ENCODE measurements at places on chromosomes 13 and 19.

DNA sequence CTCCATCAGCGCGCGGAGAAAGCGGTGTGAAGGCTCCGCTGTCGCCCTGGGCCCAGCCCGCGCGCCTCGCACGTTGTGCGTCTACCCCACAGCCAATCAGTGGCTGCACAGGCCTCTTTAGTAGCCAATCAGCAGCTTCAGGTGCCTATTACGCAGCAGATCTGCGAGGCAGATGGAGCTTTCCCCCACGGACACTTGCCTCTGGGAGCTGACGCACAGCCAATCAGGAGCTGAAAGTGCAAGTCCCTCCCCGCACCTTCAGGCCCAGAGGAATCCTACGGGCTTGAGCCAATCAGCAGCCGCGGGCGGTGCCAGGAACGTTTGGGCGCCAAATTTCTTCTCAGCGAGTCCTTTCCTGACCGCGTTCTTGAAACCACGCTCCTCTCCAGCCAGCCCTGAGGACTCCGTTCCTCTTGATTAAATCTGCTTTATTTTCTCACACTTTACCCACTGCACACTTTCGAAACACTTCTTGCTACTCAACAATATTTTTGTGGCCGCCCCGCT is 39.9 kb downstream of the SIGLEC7 start:
- DNase-seq, result no peak

DNA sequence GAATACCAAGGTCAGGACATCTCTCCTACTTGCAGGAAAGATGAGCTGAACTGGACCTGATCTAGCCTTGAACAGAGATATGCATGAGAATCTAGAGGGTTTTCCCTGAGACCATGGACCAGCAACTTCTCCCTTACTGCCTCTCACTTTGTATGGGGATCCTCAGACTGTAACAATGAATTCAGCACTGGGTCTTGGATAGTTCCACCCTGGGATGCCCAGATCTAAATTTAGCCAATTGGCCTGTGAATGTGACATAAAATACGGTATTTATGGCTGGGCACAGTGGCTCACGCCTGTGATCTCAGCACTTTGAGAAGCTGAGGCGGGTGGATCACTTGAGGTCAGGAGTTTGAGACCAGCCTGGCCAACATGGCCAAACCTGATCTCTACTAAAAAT is 15.3 kb upstream of the LILRA2 start:
- no peak for DNase-seq

DNA sequence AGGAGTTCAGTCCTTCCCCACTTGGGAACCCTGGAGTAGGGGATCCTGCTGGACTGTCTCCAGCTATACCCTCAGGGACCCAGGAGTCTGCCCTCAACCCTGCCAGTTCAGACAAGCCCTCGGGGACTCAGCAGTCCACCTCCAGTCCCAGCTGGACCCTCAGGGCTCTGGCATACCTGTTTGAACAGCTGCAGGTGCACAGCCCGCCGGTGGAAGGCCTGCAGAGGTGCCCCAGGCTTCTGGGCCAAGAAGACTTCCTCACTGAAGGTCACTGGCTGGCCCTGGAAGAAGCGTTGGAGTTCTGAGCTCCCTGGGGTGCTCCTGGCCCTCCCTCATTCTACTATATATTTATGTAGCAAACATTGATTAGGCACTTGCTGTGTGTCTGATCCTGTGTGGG is 8.6 kb downstream of the CRB3 start:
- no peak for DNase-seq

- DNase-seq, result no peak
Measured at GRCh38 chr13:33169273-33169980, 116.1 kb downstream of the STARD13 start.

- DNase-seq, result no peak
Measured at GRCh38 chr19:30008169-30008568, 66.1 kb downstream of the URI1 start.

DNA sequence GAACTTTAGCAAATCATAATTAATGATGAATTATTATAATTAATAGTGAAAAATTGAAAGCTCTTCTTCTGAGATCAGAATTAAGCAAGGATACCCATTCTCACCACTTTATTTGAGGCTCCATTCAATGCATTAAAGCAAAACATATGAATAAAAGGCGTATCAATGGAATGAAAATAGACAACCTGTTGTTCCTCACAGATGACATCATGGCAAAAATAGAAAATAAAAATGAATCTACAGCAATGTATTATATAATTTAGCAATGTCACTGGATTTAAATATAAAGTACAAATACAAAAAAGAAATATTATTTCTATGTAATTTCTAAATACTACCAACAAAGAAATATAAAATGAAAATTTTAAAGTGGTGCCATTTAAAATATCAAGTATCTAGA is 11.1 kb upstream of the ZNF780A start:
- DNase-seq, result no peak

DNA sequence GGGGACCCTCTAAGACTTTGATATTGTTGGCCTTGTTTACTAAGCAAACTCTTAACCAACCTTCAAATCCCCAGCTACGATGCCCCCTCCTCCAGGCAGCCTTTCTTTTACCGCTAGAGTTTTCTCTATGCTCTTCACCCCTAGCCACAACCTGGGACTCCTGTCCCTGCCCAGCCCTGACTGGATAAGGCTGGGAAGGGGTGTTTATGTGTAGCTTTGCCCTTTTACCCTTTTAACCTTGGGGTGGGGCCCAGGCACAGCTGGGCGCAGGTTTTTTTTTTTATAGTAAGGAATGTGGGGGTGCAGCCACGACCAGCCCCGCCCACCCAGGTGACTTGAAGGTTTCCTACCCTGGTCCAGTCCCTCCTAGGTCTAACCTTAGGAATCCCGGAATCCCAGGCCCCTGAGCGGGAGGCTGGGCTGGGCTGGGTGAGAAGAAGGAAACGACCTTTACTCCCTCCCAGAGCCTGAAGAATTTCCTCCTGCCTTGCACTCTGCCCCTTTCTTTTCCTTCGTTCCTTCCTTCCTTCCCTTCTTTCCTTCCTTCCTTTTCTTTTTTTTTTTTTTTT is 12.2 kb downstream of the TJP3 start:
- no peak for DNase-seq

- no peak for DNase-seq
Measured at GRCh38 chr13:40403509-40404241, 262.8 kb downstream of the FOXO1 start.

DNA sequence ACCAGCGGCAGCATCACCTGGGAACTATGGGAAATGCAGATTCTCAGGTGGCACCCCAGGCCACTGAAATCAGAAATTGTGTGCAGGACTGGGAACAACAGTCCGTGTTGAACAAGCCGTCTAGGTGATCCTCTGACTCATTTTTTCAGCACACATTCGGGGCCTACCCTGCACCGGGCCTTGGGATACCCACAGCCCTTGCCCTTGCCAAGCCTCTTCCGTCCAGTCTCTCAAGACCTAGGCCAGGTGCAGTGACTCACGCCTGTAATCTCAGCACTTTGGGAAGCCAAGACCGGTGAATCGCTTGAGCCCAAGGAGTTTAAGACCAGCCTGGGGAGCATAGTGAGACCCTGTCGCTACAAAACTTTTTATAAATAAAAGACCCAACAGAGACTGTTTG is 18.3 kb downstream of the TGFB1 start:
- no peak for DNase-seq

- no peak for DNase-seq
Measured at GRCh38 chr19:13100841-13101589, 1.6 kb downstream of the LYL1 start.

DNA sequence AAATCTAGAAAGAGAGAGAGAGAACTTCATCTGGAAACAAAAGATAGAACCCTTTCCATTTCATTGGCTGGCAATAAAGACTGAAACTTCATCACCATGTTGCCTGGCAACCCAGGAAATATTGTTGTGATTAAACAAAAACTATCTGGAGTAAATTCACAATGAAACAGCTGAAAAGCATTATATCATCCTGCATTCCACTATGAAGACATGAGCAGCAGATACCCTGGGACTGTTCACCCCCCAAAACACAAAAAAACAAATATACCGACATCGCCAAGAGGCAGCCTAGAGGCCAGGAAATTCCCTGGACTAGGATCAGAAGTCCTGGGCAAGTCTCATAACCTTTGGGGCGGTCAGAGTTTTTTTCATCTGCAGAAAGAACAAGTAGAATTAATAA is 158.3 kb downstream of the FOXO1 start:
- no peak for DNase-seq

DNA sequence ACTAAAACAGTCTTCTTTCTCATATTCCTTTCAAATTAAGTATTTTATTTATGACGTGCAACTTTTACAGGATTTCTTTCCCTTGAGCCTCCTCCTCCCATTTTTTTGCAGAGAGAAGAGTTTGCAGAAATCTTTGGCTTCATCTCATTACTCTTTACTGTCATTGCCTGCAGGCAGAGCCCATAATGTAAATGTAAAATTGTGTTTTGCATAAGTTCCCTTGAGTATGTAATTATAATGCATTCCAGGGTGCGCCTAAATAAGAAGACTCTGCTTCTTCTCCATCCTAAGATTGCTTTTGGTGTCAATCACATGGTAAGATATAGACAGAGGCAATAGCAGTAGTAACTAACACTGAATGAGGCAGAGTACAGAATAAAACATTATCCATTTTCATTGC is 23.0 kb downstream of the MIR17HG start:
- DNase-seq, result no peak

GRCh38 chr19:495402-496111 is 729 bp upstream of the MADCAM1 start:
- DNase-seq, result no peak

GRCh38 chr13:36788276-36788675 is 30.7 kb upstream of the RFXAP start:
- DNase-seq, result no peak

DNA sequence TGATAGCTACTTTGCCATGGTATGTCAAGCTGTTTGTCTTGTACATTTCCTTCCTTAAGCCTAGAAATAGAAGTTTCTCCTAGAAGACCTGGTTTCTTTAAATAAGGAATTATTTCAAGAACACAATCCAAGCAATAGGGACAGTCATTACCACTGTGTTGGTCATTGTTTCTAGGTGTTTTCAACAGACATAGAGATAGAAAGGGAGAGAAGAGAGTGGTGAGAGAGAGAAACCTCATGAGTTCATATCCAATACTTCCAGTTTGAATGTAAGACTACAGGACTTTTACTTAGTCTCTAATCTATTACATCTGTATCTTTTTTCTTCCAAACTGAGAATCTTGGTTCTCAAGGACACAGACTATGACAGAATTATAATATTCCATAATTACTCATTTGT is 245.9 kb upstream of the STARD13 start:
- DNase-seq, result no peak

GRCh38 chr13:103371271-103371670 is 305.1 kb upstream of the SLC10A2 start:
- DNase-seq, result no peak

GRCh38 chr13:25659091-25659795 is 287.5 kb downstream of the ATP8A2 start:
- no peak for DNase-seq

DNA sequence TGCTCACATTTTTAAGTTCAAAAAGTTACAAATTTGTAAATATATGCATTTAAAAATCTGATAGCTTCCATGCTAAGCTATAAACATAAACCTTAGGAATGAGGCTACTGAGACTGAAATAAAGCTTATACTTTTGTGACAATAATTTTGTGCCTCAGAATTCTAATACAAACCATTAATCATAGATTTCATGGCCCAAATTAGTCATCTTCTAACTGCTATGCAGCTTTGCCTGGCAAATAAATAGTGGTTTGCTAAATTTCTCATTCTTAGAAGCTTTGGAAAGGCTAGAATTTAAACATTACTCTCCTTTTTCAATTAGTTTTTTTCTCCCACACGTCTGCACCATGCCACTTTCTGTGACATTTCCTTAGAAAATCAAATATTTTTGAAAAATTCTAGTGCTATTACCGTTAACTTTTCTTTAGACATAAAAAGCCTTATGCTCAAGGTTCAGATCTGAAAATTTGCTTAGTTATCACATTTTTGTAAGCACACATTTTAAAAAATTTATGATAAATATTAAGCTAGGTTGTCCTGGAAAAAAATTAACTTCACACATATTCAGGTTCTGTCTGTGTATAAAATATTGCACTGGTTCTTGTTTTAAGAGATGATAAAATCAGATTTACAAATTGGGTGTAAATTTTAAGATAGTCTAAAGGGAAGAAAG is 46.9 kb downstream of the FNDC3A start:
- no peak for DNase-seq

DNA sequence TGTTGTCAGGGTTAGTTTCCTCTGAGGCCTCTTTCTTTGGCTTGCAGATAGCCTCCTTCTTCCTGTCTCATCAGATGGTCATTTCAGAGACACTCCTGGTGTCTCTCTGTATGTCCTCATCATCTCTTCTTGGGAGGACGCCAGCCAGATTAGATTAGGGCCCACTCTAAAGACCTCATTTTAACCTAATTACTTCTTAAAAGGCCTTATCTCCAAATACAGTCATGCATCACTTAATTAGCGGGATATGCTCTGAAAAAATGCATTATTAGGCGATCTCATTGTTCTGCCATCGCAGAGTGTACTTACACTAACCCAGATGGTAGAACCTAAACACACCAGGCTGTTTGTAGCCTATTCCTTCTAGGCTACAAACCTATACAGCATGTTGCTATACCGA is 89.0 kb downstream of the CDK8 start:
- DNase-seq, result no peak

DNA sequence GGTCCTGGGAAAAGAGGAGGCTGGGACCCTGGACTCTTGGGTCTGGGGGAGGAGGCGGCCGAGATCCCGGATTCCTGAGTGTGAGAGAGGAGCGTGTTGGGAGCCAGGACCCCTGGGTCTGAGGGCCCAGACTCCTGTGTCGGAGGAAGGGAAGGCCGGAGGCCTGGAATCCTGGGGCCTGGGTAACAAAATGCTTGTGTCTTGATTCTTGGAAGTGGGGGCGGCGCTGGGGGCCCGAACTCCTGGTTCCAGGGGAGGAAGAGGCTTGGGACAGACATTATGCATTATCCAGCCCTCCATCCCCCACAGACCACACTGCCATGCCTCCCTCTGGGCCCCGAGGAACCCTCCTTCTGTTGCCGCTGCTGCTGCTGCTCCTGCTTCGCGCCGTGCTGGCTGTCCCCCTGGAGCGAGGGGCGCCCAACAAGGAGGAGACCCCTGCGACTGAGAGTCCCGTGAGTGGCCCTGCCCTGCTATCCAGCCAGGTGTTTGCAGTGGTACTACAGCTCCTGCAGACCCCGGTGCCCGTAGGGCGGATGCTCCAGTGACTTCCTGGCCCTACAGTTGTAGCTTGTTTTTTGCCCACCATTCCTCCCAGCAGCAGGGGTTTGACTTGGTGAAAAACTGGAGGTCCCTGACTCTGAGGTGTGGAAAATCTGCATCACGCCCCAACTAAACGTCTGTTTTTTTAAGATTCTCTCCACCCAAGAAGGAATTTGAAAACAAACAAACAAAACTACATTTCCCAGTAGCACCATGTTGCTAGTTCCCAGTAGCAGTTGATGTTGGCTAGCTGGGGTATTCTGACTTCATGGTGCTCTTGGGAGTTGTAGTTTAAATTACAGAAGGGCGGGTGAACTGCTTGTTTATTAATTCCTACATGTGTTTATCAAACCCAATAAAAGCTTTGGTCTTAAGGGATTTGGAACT is 630 bp downstream of the NUCB1 start:
- DNase-seq, result no peak

GRCh38 chr19:38255383-38256014 is 675 bp downstream of the PPP1R14A start:
- DNase-seq, result no peak
